ENCODE measurements at places on chromosomes 7 and 10.

DNA sequence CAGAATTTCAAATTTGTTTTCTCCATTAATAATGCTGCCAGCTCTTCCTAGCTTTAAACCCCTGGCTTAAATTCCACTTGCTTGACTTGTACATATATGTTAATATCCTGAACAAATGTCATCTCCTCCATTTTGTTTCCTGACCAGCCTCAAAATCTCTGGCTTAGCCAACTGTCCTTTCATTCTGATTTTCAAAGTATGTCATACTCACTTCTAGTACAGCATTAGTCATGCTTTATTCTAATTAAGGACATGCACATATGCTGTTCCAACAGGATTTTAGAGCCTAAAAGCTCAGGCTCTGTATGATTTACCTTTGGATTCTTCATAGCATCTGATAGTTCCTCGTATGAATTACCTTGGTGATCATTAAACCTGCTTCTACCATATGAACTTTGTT, 158.3 kb downstream of the ZNF438 start:
- peak; percentile 36 for DNase-seq

DNA sequence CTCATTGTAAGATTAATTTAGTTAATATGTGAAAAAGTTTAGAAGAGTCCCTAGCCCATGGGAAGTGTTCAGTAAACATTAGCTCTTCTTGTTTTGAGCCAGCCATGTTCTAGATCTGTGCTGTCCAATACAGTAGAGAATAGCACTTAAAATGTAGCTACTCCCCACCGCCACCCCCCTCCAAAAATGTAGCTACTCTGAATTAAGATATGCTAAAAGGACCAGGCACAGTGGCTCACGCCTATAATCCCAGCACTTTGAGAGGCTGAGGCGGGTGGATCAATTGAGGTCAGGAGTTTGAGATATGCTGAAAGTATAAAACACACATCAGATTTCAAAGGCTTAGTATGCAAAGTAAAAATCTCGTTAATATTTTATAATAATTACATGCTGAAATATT, 47.3 kb upstream of the MXI1 start:
- DNase-seq, result no peak

- no peak for DNase-seq
These were observed 4.3 kb downstream of the DAGLB start for GRCh38 chr7:6443372-6443941.

DNA sequence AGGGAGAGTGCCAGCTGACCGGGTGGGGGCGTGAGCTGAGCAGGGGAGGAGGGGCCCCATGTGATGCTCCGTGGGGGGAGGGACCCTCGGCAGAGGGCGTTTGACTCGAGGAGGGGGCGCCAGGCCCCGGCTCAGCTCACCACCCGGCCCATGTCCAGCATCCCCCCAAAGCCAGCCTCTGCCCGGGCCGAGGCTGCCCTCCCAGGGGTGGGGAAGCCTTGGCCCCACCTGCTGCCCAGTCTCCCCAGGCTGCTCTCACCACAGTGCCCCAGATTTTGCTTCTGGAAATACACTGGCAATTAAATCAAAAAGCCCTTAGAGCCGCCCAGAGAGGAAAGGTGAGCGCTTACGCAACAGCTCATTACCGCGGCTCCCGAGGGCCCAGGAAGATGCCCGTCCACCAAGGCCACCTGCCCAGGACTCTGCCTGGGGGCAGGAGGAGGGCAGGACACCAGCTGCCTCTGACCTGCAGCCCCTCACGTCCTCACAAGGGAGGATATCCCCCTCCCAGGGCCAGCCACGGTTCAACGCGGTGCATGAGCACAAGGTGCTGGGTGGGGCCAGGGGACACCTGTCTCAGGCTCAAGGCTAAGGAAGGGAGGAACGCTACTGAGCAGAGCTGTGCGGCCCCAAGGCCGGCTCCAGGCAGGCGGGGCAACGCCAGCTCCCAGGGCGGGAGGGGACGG, 70.0 kb upstream of the INPP5A start:
- DNase-seq, result no peak

GRCh38 chr7:128031901-128032604, 816 bp upstream of the LRRC4 start:
- peak; percentile 79 for DNase-seq

DNA sequence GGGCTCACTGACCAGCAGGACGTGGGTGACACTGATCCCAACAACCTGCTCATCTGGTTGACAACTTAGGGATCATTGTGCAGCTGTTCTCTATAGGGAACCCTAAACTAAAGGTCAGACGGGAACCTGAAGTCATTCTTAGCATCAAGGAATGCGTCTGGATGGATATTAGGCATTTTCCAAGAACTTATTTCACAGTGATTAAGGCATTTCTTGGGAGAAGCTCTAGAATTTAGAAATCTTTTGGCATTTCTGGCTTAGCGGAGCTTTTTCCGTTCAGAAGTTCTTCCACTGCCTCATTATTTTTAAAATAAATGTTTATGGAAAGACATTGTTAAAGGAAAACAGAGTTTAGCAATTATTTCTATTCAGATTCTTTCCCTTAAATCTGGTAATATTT, 303.3 kb upstream of the IGFBP3 start:
- peak; percentile 31 for DNase-seq

- DNase-seq, result peak; percentile 77
These were observed 71.2 kb downstream of the C10orf105 start for GRCh38 chr10:71648254-71648932.

DNA sequence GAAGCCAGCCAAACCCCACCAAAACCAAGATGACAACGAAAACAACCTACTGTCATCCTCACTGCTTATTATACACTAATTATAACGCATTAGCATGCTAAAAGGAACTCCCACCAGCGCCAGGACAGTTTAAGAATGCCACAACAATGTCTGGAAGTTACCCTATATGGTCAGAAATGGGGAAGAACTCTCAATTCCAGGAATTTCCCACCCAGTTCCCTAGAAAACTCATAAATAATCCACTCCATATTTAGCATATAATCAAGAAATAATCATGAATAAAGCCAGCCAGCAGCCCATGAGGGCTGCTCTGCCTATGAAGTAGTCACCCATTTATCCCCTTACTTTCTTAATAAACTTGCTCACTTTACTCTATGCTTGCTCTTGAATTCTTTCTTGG, 20.8 kb downstream of the MICU1 start:
- no peak for DNase-seq

- DNase-seq, result no peak
These were observed 133.7 kb downstream of the TFPI2 start for GRCh38 chr7:93756890-93757289.

GRCh38 chr10:117463545-117463920, 79.0 kb upstream of the EMX2 start:
- no peak for DNase-seq

- no peak for DNase-seq
These were observed 72.1 kb downstream of the ITGB8 start for GRCh38 chr7:20402747-20403230.

- no peak for DNase-seq
These were observed 308.5 kb upstream of the MAGI2 start for GRCh38 chr7:79761876-79762429.

DNA sequence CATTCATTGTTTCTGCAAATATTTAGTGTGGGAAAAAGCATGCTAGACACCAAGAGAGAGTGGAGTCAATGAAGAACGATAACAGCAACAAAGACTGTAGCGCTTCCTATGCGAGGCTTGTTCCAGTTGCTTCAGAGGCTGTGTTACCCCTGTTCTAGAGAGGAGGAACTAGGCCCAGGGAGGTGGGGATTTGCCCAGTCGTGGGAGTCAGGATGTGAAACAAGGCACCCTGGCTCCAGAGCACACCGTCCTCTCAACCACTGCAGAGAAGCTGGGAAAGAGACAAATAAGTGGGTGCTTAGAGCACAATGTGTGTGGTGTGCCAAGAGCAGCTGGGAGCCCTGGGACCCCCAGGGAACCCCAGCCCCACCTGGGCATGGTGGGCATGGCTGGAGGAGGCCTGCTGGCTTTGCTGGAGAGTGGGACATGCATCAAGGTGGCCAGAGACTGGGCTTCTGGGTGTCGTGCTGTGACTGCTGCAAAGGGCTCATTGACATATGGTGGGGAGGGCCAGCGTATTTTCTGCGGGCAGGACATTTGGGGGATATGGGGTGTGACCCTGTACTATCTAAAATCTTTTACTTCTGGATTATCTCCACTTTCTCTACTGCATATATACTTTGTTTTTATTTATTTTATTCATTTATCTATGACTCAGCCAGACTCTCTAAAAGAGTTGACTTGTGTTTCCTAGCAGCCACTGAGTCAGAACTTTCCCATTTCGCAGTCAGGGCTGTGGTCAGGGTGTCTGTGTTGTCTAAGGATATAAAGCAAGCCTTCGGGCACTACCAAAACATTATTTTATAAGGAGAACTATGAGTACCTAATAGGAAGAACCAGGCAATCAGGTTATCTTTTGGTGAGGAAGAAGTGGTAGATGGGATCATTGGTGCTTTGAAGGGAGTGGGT, 95.4 kb downstream of the TCF7L2 start:
- DNase-seq, result no peak

DNA sequence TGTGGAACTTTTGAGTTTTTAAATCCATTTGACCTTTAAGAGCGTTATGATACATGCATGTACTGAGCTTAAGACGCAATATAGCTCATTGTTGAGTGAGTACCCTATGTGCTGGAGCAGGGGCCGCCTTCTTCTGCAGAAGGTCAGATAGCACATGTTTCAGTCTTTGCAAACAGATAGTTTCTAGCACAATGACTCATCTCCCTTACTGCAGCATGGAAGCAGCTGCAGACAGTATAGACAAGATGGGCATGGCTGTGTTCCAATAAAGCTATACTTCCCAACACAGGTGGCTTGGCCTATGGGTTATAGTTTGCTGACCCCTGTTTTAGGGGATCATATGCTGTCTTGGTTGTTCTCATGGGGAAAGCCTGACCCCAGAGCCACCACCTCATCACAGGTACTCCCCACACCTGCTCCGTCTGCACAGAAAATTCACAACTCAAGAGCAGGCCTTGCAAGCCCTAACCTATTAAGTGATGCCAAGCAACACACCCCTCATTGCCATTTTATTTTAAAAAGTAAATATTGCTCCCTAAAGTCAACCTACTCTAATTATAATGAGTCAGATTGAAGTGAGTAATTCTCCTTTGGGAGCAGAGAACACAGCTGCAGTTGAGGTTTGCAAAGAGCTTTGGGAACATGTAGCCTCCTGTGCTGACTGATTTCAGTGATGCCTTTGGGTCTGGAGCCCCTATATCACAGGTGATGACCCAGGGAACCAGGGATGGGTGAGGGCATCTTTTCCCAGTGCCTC, 330.1 kb downstream of the PAXIP1 start:
- peak; percentile 43 for DNase-seq

- no peak for DNase-seq
These were observed 318.9 kb downstream of the BMPER start for GRCh38 chr7:34224281-34224680.

DNA sequence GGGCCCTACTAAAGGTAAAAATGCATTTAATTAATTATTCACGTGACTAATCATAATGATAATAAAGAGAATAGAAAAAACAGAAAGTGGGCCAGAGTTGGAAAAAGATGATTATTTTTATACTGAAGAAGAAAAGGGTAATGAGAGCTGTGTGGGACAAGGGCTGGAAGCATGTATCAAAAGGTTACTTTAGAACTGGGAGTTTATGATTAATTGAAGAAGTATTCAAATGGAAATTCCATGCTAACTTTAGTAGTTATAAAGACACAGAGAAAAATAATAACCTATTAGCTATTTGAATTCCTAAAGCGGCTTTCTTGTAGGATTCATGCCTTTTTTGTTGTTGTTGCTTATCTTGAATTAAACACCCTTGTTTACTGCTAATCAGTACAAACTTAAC, 49.9 kb downstream of the MKX start:
- DNase-seq, result no peak

GRCh38 chr10:71846816-71847215, 4.2 kb downstream of the PSAP start:
- no peak for DNase-seq

- peak; percentile 59 for DNase-seq
These were observed 113.0 kb upstream of the ANLN start for GRCh38 chr7:36276428-36277248.

GRCh38 chr10:59675812-59676211, 33.8 kb downstream of the SLC16A9 start:
- DNase-seq, result no peak

DNA sequence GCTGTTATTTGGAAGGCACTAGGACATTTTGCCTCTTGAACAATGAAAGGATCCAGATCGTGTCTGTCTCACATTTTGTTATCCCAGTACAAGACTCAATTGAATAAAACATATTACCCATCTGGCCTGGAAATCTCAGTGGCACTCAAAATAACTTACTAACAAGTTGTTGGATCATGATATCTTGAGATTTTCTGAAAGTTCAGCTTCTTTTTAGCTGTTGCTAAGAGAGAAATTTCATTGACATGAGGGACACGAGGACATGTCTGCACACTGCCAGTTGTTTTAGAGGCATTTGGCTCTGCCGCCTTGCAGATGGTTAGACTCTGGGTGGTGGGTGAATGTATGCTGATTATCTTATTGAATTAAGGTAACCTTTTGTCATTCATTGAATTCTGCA, 41.0 kb downstream of the KAT6B start:
- no peak for DNase-seq

GRCh38 chr10:114857922-114858629, 36.5 kb downstream of the FHIP2A start:
- DNase-seq, result no peak

DNA sequence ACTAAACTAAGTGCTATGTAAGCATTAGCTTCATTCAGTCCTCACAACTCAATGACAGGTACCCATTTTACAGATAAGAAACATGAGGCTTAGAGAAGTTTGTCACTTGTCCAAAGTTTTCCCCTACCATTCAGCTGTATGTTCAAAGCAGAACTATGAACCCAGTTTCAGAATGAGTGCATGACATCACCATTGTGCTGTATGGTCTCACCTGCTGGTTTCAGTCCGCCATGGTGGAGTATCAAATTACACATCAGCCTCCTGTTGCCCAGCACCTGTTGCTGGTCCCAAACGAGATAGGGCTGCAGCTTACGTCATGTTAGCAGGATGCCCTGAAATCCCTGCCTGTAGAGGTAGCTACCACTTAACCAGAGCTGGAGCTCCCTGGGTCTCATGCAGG, 95.0 kb downstream of the DYNC1I1 start:
- peak; percentile 29 for DNase-seq

DNA sequence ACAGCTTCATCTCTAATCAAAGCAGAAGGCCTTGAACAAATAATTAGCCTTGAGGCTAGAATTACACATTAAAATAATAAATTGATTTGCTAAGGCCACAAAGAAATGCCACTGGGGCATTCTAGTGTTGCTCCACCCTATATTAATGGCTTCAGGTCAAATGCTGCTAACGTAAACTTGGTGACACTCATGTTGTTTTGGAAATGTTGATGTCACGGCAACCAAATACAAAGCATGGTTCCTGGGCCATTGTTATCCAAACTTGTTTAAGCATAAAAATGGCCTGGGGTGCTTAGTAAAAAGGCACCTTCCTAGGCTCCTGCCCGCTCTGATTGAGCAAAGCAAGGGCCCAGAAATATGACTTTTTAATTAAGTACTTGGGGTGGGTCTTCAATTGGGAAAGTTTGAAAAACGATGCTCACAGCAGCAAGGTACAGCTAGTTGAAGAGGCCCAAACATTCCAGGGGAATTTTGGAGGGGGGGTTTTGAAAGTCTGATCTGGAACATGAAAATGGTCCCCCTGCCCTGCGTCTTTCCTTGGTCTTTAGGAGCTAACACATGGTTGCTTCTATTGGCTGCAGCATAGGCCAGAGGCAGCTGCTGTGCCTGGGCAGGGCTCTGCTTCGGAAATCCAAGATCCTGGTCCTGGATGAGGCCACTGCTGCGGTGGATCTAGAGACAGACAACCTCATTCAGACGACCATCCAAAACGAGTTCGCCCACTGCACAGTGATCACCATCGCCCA, 67.8 kb downstream of the ABCC2 start:
- DNase-seq, result peak; percentile 55

All from tongue (tissue), 3 donors.